ENCODE measurements at places on chromosomes 11 and 22. TPM values are rescaled to one million over a fixed set of nuclear protein-coding genes. Genes with fewer than 3 reads are reported as not detected.

The MCAT gene
- total RNA-seq, result 8.5 TPM

The DCDC1 gene
- total RNA-seq, result 0.17 TPM

The HYOU1 gene
- 73.7 TPM for total RNA-seq

GRCh38 chr11:69151836-69152235 lies 3.9 kb upstream of the SMIM38 start:
- no peak overlapping the region for H3K4me3 ChIP-seq
- H3K27ac ChIP-seq, result no peak overlapping the region
- H3K27me3 ChIP-seq, result no peaks in the 10 kb centered on the region
- no peaks in the 10 kb centered on the region for H3K4me1 ChIP-seq
- H3K36me3 ChIP-seq, result no peaks in the 10 kb centered on the region

DNA sequence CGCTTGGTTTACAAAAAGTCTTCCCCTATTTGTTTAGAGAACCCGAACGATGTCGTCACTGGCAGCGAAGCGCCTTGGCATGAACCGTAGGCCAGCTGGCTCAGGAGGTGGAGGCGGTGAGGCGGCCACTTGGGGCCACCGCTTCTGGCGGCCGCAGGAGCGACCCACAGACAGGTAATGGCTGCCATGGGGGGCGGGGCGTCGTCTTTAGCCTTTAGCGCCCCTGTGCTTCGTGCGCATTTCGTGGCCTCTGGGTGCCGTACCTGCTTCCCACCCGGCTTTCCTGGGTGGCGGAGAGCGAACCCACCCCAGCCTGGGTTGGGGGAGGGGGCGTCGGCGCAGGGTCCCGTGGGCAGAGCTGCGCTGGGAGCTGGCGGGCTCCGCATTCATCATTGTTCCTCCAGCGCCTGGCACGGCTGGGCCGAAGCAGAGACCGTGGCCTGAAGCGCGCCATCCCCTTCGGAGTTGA lies 469 bp upstream of the OSBP2 start:
- H3K4me1 ChIP-seq, result no peaks in the 10 kb centered on the region
- peak; percentile 21 for DNase-seq
- H3K4me3 ChIP-seq, result peak overlapping the region; percentile 61
- H3K27me3 ChIP-seq, result no peaks in the 10 kb centered on the region

GRCh38 chr11:123454060-123454651 lies 24.1 kb downstream of the GRAMD1B start:
- DNase-seq, result peak; percentile 68
- H3K4me3 ChIP-seq, result no peak overlapping the region
- no peaks in the 10 kb centered on the region for H3K27me3 ChIP-seq
- H3K27ac ChIP-seq, result no peak overlapping the region
- H3K36me3 ChIP-seq, result no peaks in the 10 kb centered on the region
- H3K4me1 ChIP-seq, result no peaks in the 10 kb centered on the region

DNA sequence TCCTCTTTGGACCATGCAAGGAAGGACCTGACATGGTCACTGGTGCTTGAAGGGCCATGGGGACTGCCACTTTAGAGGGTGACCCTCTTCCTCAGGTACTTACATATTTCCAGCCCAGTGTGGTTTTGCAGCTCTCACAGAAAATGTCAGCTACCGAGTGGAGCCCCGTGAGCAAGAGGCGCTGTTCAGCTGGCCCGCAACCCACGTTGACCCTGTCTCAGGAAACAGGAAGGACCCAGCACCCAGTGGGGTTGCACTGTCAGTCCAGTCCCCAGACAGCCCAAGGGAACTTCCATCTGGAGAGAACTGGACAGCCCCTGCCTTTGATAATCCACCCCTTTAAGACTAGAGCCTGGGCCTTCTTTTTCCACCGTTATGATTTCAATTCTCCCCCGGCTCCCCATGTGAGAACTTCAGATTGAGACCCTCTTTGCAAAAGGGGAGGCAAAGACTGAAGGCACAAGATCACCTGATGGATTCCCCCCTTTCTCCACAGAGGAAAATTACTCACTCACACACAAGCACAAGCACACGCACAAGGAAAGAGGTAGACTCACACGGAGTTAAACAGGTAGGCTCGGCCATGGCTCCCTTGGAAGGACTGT lies 3.4 kb downstream of the YPEL4 start:
- no peak for DNase-seq
- H3K27ac ChIP-seq, result no peak overlapping the region
- H3K4me3 ChIP-seq, result no peak overlapping the region

DNA sequence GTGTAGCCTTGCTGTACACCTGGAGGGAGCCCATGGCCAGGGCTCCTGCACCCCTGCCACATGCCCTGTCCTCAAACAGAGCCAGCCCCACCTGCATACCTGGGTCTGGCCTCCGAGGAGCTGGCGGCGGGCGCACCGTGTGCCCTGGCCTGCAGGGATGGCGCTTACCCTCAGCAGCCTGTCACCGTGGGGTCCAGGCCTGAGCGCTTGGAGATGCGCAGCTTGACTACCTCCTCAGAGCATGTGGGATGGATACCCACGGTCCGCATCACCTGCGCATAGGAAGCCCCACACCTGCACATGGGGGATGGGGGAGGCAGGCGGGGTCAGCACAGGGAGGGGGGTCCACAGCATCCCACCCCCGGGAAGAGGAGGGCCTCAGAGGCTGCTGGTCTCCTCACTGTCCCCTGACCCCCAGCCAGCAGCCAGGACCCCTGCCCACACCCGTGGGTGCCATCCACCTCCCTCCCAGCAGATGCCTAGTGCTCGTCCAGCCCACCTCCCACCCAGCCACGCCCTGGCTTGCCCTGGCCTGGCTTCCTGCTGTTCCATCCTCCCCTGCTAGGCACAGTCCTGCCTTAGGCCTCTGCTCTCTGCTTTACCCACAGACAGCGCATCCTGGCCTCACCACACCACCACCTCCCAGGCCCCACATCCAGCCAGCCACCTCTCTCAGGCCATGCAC lies 22.4 kb upstream of the GNB1L start:
- H3K4me1 ChIP-seq, result peaks cover 31% of the 10 kb centered on the region
- H3K27me3 ChIP-seq, result no peaks in the 10 kb centered on the region
- DNase-seq, result no peak
- H3K27ac ChIP-seq, result no peak overlapping the region
- no peak overlapping the region for H3K4me3 ChIP-seq
- peaks cover 10% of the 10 kb centered on the region for H3K36me3 ChIP-seq

GRCh38 chr11:12918667-12919066 lies 90.4 kb upstream of the RASSF10 start:
- H3K4me1 ChIP-seq, result no peaks in the 10 kb centered on the region
- no peak for DNase-seq
- no peak overlapping the region for H3K4me3 ChIP-seq
- no peak overlapping the region for H3K27ac ChIP-seq
